CD14-positive monocyte (primary cell): ENCODE measurements at places on chromosomes 5 and 9. TPM values are rescaled to one million over a fixed set of nuclear protein-coding genes. Genes with fewer than 3 reads are reported as not detected.

- no peaks in the 10 kb centered on the region for H3K27me3 ChIP-seq
- no peaks in the 10 kb centered on the region for H3K4me1 ChIP-seq
- H3K4me3 ChIP-seq: no peak overlapping the region
- H3K36me3 ChIP-seq: no peaks in the 10 kb centered on the region
- no peak overlapping the region for H3K27ac ChIP-seq
Observed at GRCh38 chr9:30630459-30630858, 1754.0 kb upstream of the ACO1 start.

DNA sequence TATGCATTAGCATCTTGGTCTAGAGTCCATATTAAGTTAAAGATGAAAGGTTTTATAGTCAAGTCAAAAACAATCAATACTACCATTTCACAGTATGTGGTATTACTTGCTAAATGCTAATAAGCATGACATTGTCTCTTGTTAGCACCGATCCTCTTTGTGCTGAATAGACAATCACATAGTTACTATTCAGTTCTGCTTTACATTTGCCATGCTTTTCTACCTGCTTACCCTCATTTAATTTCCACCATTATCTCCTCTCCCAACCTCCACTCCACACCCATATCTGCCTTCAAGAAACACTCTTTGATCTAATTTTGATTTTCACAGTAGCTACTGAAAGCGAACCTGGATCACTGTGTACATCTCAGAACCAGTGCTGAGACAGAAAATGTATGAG is 16.8 kb downstream of the MEGF9 start:
- H3K27ac ChIP-seq: peak overlapping the region; percentile 51
- H3K36me3 ChIP-seq: peaks cover 43% of the 10 kb centered on the region
- H3K27me3 ChIP-seq: no peaks in the 10 kb centered on the region
- peaks cover 63% of the 10 kb centered on the region for H3K4me1 ChIP-seq
- no peak for DNase-seq
- H3K4me3 ChIP-seq: no peak overlapping the region

- no peak for DNase-seq
- no peak overlapping the region for H3K4me3 ChIP-seq
- no peaks in the 10 kb centered on the region for H3K4me1 ChIP-seq
- H3K36me3 ChIP-seq: peaks cover 5% of the 10 kb centered on the region
- no peak overlapping the region for H3K27ac ChIP-seq
- no peaks in the 10 kb centered on the region for H3K27me3 ChIP-seq
Observed at GRCh38 chr9:105636331-105636730, 25.9 kb upstream of the TAL2 start.

MYOZ3 gene
- polyA plus RNA-seq: not detected

GRCh38 chr5:133983674-133984073 is 15.2 kb upstream of the C5orf15 start:
- H3K27ac ChIP-seq: no peak overlapping the region
- no peak for DNase-seq
- peaks cover 53% of the 10 kb centered on the region for H3K36me3 ChIP-seq
- no peaks in the 10 kb centered on the region for H3K27me3 ChIP-seq

- H3K27ac ChIP-seq: no peak overlapping the region
- H3K4me1 ChIP-seq: no peaks in the 10 kb centered on the region
- no peak overlapping the region for H3K4me3 ChIP-seq
- H3K27me3 ChIP-seq: no peaks in the 10 kb centered on the region
- H3K36me3 ChIP-seq: no peaks in the 10 kb centered on the region
Observed at GRCh38 chr9:2601785-2602378, 19.7 kb upstream of the VLDLR start.

ADGRV1 gene
- not detected for polyA plus RNA-seq

GRCh38 chr9:120689860-120690259 is 24.4 kb downstream of the MEGF9 start:
- peaks cover 21% of the 10 kb centered on the region for H3K36me3 ChIP-seq
- H3K4me3 ChIP-seq: no peak overlapping the region
- H3K27ac ChIP-seq: peak overlapping the region; percentile 54

PCDHGA3 gene
- polyA plus RNA-seq: not detected

CCL21 gene
- polyA plus RNA-seq: not detected

GRCh38 chr9:99731950-99732349 is 89.7 kb upstream of the NR4A3 start:
- no peak overlapping the region for H3K27ac ChIP-seq
- no peaks in the 10 kb centered on the region for H3K27me3 ChIP-seq
- no peaks in the 10 kb centered on the region for H3K36me3 ChIP-seq
- peaks cover 13% of the 10 kb centered on the region for H3K4me1 ChIP-seq
- no peak overlapping the region for H3K4me3 ChIP-seq
- DNase-seq: no peak

DNA sequence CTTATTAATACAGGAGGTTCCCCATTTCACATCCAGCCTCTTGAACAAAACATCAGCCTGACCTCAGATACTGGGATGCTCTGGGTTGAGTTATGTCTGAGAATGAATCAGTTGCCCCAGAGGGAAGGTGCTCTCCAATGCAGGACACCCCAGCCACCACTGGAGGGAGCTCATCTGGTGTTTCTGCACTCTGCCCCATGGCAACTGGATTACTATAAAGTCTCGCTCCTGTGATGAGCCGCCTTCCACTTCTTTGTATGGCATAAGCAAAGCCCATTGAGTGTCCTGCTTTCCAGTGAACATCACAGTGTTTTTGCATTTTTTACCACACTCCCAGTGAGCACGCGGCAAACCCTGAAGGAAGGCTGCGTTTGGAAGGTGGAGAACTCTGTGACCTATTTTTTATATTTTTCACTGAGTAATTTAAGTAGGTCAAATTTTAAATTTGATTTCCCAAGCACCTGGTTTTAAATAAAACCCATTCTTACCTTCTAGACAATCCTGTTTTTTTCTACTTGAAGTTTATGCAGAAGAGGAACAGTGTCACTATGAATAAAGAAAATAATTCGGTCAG is 176.9 kb upstream of the WWC1 start:
- no peaks in the 10 kb centered on the region for H3K36me3 ChIP-seq
- H3K27me3 ChIP-seq: no peaks in the 10 kb centered on the region
- no peak overlapping the region for H3K4me3 ChIP-seq
- H3K4me1 ChIP-seq: peaks cover 19% of the 10 kb centered on the region
- no peak overlapping the region for H3K27ac ChIP-seq

GRCh38 chr5:10564838-10565784 is 1.2 kb downstream of the ANKRD33B start:
- no peak overlapping the region for H3K27ac ChIP-seq
- H3K4me1 ChIP-seq: peaks cover 31% of the 10 kb centered on the region
- peak overlapping the region; percentile 26 for H3K4me3 ChIP-seq
- DNase-seq: no peak

PRR16 gene
- polyA plus RNA-seq: 0.42 and 0.56 TPM in 2 replicates

GRCh38 chr9:93058355-93059010 is at the start of gene SUSD3:
TSS of gene SUSD3 (plus strand) at chr9:93058701. CDS start at chr9:93058743, 42 bp downstream.
- peak within 1 kb of the TSS; percentile 68 for H3K27ac ChIP-seq
- H3K4me1 ChIP-seq: peaks cover 73% of the 10 kb centered on the region
- no peaks in the 10 kb centered on the region for H3K36me3 ChIP-seq
- no peaks in the 10 kb centered on the region for H3K27me3 ChIP-seq

- no peak overlapping the region for H3K27ac ChIP-seq
- DNase-seq: no peak
- no peak overlapping the region for H3K4me3 ChIP-seq
- H3K4me1 ChIP-seq: no peaks in the 10 kb centered on the region
- no peaks in the 10 kb centered on the region for H3K27me3 ChIP-seq
Observed at GRCh38 chr9:119873877-119874276, 504.6 kb upstream of the BRINP1 start.

CD14 gene
- polyA plus RNA-seq: 2,434 TPM

- no peak for DNase-seq
- H3K27me3 ChIP-seq: peaks cover 41% of the 10 kb centered on the region
- no peak overlapping the region for H3K27ac ChIP-seq
Observed at GRCh38 chr5:135976216-135976615, 21.4 kb upstream of the LECT2 start.

DNA sequence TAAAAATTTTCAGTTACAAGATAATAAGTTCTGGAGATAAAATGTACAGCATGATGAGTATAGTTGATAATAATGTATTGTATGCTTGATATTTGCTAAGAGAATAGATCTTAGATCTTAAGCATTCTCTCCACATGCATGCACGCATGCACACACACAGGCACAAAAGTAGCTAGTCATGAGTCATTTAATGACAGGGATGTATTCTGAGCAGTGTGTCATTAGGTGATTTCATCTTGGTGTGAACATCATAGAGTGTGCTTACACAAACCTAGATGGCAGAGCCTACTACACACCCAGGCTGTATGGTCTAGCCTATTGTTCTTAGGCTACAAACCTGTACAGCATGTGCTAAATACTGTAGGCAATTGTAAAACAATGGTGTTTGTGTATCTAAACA is 124.2 kb downstream of the PTTG1 start:
- no peaks in the 10 kb centered on the region for H3K27me3 ChIP-seq
- no peaks in the 10 kb centered on the region for H3K36me3 ChIP-seq
- H3K27ac ChIP-seq: no peak overlapping the region
- DNase-seq: no peak
- no peak overlapping the region for H3K4me3 ChIP-seq

- no peak overlapping the region for H3K27ac ChIP-seq
- no peak for DNase-seq
- H3K36me3 ChIP-seq: no peaks in the 10 kb centered on the region
- H3K4me1 ChIP-seq: no peaks in the 10 kb centered on the region
- H3K27me3 ChIP-seq: no peaks in the 10 kb centered on the region
Observed at GRCh38 chr5:73039082-73039481, 81.3 kb upstream of the TMEM171 start.

DNA sequence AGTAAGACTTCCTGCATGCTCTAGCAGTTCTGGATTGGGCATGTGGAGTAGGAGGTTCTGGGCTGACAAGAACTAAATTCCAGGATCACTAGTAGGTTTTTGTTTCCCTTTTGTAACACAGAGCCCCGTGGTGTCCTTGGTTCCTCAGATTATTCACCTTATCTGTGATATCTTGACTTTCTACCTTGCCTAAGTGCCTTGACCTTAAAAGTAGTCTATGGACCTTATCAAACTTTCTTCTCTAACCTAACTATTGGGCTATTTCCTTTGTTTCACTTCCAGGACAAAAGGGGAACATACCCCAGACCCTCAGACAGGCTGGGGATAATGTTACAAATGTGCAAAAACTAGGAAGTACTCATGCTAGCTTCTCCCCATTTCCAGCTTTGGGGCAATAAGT is 595.3 kb downstream of the PSAT1 start:
- DNase-seq: no peak
- H3K27me3 ChIP-seq: no peaks in the 10 kb centered on the region
- H3K4me1 ChIP-seq: no peaks in the 10 kb centered on the region
- H3K36me3 ChIP-seq: no peaks in the 10 kb centered on the region

DNA sequence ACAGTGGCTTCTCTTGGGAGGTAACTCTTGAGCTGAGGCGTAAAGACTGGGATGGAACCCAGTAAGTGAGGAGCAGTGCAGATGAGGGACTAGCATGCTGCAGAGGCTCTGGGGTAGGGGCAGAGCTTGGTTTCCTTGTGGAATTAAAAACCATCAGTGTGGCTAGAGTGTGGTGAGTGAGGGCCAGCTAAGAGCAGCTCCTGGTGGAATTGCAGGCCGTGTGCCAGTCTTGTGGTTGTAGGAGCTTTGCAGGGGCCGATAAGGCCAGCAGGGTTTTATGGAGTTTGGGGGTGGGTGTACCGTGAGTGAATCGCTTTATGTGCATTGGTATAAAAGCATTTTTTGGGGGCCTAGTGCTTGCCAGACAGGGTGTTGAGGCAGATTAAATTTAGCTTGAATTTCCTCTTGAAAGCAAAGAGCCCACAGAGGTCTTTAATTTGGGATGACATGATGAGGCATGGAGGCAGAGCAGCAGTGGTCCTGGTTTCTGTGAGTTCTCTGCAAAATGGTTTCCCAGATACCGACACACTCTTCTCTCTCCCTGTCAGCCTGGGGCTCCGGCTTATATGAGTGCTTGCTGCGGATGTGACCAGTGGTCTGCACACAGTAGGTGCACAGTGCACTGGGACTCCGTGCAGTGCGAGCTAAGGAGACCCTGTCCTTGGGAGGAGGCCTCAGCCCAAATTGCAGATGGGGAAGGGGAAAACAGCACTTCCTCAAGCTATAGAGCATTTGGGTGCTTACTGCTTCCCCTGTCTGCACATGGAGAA is 176.4 kb upstream of the PITX1 start:
- no peak for DNase-seq
- H3K27me3 ChIP-seq: no peaks in the 10 kb centered on the region
- peaks cover 33% of the 10 kb centered on the region for H3K4me1 ChIP-seq
- H3K27ac ChIP-seq: no peak overlapping the region
- no peak overlapping the region for H3K4me3 ChIP-seq

DNA sequence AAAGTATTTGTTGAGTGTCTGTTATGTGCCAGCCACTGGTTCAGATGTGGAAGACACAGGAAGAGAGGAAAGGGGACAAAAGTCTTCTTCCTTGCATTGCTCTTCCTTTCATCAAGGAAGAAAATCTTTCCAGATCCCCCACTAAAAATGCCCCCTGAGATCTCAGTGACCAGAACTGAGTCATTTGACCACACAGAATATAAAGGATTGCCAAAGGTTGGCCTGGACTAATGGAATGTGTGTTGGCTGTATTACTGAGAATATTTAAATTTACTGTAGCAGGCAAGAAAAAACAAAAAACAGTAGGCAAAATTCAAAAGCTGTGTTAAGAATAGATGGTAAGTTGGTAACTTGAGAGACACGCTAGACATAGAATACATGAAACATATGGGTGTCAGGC is 10.0 kb upstream of the SEPTIN8 start:
- no peak overlapping the region for H3K27ac ChIP-seq
- H3K27me3 ChIP-seq: no peaks in the 10 kb centered on the region
- no peaks in the 10 kb centered on the region for H3K36me3 ChIP-seq
- peaks cover 6% of the 10 kb centered on the region for H3K4me1 ChIP-seq
- no peak for DNase-seq

GRCh38 chr9:137499858-137500661 is 40.9 kb upstream of the NSMF start:
- no peaks in the 10 kb centered on the region for H3K27me3 ChIP-seq
- no peak for DNase-seq

GABRA1 gene
- not detected in 2 replicates for polyA plus RNA-seq

ZNF462 gene
- not detected for polyA plus RNA-seq
